ENCODE measurements at places on chromosomes 3 and 15. TPM values are rescaled to one million over a fixed set of nuclear protein-coding genes. Genes with fewer than 3 reads are reported as not detected.
A peak's percentile ranks its signal among the peaks of the same experiment; 100 is the strongest.

- no peak for DNase-seq
Observed at GRCh38 chr3:138451595-138452162, 17.3 kb downstream of the ESYT3 start.

GRCh38 chr15:97545799-97546198 is 414.7 kb upstream of the ARRDC4 start:
- DNase-seq: no peak

The PP2D1 gene
- total RNA-seq: not detected

- DNase-seq: no peak
Observed at GRCh38 chr3:119257654-119258410, 17.2 kb upstream of the B4GALT4 start.

DNA sequence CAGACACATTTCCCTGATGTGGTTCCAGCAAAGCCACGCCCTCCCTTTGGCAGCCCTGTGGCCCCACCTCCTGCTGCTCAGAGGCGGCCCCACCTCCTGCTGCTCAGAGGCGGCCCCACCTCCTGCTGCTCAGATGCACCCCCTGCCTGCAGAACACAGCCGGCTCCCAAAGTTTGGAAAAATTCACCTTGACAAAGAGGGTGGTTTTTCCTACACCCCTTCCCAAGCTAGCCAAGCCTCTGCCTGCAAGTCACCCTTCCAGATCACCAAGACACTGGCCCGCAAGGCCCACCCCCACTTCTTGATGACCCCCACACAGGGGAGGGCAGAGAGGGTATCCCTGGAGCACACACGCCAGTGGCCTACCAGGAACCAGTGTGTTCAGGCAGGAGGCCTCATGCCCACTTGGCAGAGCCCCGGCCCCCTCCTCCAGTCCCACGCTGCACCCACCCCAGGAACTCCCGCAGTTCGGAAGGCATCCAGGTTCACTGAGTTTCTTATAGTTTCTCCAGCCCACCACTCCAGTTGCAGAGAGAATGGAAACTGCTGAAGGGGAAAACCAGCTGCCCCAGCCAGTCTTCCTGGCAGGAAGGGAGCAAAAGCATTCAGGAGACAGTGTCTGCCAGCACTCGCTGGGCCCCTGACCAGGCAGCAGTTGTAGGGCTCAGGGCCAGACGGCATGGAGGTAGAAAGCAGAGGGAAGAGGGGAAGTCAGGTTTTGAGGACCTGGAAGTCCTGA is 2.3 kb upstream of the HAPLN3 start:
- DNase-seq: peak; percentile 58

DNA sequence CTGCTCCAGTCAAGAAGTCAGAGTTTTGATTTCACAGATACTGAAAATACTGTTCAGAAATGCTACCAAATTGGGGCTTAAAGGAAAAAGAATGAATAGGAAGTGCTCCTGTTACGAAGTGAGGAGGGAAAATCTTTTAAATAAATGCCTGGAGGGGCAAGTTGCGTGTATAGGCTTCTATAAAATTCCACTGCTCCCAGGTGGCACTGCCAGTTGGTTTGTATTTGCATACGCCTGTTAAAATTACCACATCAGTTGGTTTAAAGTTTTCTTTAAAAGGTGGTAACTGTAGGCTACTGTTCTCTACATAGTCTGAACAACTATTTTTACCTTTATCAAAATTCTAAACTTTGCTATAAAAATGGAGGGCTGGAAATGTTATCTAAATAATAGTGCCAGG is 123.5 kb downstream of the DLG1 start:
- DNase-seq: no peak

The CKMT1B gene
- total RNA-seq: not detected

The CCDC39 gene
- not detected for total RNA-seq

- DNase-seq: no peak
Observed at GRCh38 chr3:126447456-126448106, 28.1 kb downstream of the ZXDC start.

The FEZF2 gene
- not detected for total RNA-seq

DNA sequence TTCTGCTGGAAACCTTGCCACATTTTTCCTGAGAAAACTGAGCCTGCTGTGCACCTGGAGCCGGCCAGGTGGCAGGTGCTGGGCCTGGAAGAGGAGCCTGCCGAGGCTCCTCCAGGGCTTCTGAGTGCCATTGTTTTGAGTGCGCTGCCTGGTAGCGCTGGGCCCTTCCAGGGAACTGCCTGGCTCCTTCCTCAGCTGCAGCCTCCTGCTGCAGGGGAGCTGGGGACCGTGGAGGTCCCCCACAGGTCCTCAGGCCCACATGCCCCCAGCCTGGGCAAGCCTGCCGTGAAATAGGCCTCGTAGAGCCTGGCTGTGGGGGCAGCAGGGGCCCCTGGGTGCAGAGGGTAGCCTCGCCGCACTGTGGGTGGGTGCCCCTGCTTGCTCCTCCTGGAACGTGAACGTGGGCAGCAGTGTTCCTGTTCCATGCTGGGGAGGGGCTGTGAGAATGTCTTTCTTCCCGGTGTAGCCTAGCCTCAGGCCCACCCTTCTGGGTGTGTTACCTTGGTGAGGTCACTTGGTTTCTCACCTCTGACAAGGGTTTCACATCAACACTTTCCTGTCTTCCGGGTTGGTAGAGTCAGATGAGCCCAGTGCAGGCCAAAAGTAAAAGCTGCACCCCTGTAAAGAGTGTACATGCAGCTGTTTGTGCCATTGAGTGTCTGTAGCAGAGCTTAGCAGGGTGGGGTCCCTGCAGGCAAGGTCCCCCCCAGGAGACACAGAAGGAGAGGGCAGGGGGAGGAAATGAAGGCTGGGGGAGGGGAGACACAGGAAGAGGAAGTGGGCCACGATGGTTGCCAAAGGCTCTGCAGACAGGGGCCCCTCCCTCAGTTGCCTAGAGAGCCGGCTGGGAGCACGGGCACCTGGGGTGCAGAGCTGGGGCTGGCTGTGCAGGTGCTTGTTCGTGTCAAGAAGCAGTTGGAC is 34.5 kb downstream of the KLF13 start:
- DNase-seq: no peak

GRCh38 chr15:72156928-72157327 is 38.7 kb downstream of the SENP8 start:
- no peak for DNase-seq

DNA sequence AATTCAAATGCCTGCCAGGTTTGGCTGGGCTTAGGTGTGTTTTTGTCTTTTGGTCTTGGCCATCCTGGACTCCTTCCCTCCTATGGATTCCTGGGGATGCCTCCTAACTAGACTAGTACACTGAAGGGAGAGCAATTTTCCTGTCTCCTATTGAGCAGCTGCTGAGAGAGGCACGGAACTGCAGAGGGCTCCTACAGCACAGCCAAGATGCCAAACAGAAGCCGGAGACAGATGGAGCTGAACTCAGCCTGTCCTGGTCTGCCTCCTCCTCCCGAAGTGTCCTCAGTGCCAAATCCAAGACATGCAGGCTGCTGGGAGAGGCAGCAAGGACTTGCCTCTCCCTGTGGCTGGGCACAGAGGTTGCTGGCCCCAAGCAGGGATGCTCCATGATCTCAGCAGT is 256.6 kb upstream of the PROK2 start:
- no peak for DNase-seq

- no peak for DNase-seq
Observed at GRCh38 chr3:37588758-37589157, 272.9 kb upstream of the CTDSPL start.

The SLC22A13 gene
- 2.2 TPM for total RNA-seq

DNA sequence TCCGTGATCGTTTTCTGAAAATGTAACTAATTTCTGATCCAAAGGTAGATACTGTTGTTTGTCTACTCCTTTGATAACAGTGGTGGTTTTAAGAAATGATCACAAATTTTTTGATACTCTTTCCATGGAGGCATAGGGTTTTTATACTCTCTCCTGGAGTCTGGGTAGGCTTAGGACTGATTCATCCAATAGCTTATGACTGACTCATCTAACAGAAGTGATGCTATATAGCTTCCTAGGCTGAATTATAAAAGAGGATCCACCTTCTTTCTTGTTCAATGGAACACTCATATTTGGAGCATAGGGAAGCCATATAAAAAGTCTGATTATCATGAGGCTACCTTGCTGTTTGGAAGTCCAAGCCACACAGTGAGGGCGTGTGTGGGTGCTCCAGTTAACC is 84.3 kb downstream of the CHST2 start:
- DNase-seq: no peak

DNA sequence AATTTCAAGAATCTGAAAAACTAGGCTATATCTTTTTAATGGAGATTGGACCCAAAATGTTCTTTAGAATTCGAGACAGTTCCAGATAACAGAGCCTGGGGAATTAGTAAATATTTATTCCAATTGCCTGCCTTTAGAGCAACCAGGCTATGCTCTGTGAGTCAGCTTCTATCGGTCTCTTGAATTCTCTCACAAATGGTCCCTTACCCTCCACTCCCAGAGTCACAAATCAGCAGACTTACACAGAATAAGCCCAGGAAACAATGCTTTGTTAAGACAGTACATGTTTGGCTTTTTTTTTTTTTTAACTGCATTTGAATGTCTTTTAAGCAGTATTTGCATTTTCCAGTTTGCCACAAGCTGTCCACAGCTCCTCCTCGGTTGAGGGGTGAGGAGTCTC is 460.7 kb upstream of the CBLB start:
- DNase-seq: no peak

The RARB gene
- 3.8 TPM for total RNA-seq

The AGBL1 gene
- total RNA-seq: not detected

The GOLGA8O gene
- not detected for total RNA-seq

DNA sequence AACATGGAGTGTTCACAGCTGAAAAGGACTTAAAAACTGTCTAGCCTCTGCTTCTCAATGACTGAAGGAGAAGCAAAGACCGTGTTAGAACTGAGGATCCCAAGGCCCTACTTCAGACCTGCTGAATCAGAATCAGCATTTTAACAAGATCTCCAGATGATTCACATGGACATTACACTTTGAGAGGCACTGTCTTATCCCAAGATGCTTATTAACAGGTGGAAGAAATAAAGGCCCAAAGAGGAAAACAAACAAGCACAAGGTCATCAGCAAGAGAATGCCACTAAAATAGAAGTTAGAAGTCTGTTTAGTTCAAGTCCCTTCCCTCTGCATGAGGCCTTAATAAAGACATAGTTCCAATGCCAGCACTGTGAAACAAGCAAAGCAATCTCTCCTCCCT is 191.4 kb upstream of the BCL6 start:
- no peak for DNase-seq

GRCh38 chr15:88605189-88606069 is 15.7 kb upstream of the AEN start:
- no peak for DNase-seq

- no peak for DNase-seq
Observed at GRCh38 chr15:78162038-78162437, 12.9 kb downstream of the IDH3A start.

DNA sequence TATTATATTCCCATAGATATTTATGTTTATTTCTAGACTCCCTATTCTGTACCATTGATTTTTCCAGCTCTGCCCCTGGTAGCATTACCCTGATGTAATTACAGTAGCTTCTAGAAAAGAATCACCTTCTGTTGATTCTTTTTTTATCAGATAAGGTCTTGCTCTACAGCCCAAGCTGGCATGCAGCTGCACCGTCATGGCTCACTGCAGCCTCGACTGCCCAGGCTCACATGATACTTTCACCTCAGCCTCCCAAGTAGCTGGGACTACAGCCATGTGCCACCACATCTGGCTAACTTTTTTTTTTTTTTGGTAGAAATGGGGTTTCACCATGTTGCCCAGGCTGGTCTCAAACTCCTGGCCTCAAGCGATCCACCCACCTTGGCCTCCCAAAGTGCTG is 41.8 kb downstream of the SLC24A1 start:
- DNase-seq: no peak

DNA sequence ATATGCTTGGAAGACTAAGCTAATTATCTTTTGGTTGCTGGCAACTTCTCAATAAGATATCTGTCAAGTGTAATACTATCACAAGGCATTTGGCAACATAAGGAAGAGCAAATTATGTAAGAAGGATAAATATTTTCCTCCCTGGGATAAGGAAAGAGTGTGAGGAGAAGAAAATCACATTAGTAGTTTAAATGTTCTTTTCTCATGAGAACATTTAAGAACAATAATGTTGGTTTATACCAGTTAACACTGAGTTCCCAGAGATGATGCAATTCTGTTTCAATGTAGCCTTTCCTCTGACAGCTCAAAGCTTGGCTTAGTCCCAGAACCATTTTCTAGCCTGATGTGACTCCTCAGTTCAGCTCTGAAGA is 66.1 kb upstream of the NPHP3 start:
- DNase-seq: peak; percentile 23

GRCh38 chr3:69696367-69696766 is 42.9 kb upstream of the MITF start:
- no peak for DNase-seq
